ENCODE measurements at places on chromosomes 2 and 18. TPM values are rescaled to one million over a fixed set of nuclear protein-coding genes. Genes with fewer than 3 reads are reported as not detected.
A peak's percentile ranks its signal among the peaks of the same experiment; 100 is the strongest.

CSRNP3 gene
- 0.84 TPM for total RNA-seq

GRCh38 chr2:25383806-25384205, 42.1 kb upstream of the DNMT3A start:
- H3K4me3 ChIP-seq, result no peak overlapping the region
- H3K4me1 ChIP-seq, result peaks cover 8% of the 10 kb centered on the region
- H3K36me3 ChIP-seq, result no peaks in the 10 kb centered on the region
- DNase-seq, result no peak
- H3K27ac ChIP-seq, result no peak overlapping the region
- no peaks in the 10 kb centered on the region for H3K27me3 ChIP-seq

DNA sequence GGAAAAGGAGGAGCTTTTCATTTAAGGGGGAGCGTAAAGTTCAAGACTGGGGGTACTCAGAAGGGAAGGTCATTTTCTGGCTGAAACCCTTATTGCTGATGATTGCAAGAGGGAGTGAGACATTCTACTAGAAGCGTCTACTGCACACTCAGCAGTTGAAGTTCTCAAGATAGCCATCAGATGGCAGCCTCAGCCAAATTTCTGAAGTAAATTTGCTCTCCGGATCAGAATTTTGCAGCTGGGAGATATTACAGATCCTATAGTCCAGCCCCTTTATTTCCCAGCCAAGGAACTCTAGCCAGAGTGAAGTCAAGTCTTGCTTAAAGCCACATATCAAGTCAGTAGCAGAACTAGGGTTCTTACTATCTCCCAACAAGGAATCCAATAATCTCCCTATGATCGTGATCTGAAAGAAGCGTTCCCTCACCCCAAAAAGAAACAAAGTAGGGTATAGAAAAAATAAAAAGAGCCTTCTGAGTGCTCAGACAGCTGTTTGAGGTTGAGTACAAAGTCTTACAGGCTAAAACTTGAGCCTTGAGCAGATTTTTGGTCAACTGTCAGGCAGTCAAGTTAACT, 24.0 kb downstream of the RAX start:
- DNase-seq, result no peak
- no peak overlapping the region for H3K4me3 ChIP-seq
- H3K27ac ChIP-seq, result no peak overlapping the region
- H3K4me1 ChIP-seq, result no peaks in the 10 kb centered on the region
- H3K27me3 ChIP-seq, result peaks cover 52% of the 10 kb centered on the region

- H3K4me3 ChIP-seq, result no peak overlapping the region
- DNase-seq, result no peak
- no peaks in the 10 kb centered on the region for H3K36me3 ChIP-seq
Measured at GRCh38 chr2:219488149-219488843, 10.4 kb upstream of the GMPPA start.

DNA sequence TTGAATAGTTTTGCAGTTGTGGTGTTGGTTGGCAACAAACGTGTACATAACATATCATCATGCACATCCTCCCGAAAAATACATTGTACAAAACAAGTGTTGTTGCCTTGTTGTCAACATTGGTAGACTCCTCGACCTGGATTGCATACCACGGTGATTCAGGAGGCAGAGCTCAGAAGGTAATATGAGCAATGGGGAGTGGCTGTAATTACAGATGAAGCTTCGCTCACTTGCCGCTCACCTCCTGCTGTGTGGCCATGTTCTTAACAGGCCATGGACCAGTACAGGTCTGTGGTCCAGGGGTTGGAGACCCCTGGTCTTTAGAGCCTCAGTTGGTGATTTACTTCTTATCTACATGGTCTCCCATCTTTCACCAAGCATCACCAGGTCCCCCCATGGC, 1423.2 kb upstream of the NXPH2 start:
- H3K4me1 ChIP-seq, result no peaks in the 10 kb centered on the region
- H3K36me3 ChIP-seq, result no peaks in the 10 kb centered on the region
- no peak overlapping the region for H3K4me3 ChIP-seq
- H3K27ac ChIP-seq, result no peak overlapping the region
- H3K27me3 ChIP-seq, result no peaks in the 10 kb centered on the region

DNA sequence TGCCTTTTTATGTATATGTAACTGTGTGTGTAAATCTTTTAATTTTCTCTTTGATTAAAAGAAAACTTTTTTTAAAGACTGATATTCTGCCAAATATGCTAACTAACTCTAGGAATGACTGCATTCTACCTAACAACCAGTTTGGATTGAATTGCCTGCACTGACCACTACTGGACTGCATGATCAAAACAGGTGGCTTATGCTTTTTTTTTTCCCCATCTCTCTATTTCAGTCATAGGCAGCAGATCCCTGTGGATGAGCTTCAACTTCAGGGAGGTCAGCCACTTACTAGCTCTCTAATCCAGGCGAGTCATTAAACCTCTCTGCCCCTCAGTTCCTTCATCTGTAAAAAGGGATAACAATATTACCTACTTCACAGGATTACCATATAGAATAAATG, 138.6 kb upstream of the SERTAD2 start:
- no peak for DNase-seq
- H3K27ac ChIP-seq, result no peak overlapping the region
- no peaks in the 10 kb centered on the region for H3K27me3 ChIP-seq
- H3K4me1 ChIP-seq, result no peaks in the 10 kb centered on the region
- H3K4me3 ChIP-seq, result no peak overlapping the region
- H3K36me3 ChIP-seq, result no peaks in the 10 kb centered on the region

DNA sequence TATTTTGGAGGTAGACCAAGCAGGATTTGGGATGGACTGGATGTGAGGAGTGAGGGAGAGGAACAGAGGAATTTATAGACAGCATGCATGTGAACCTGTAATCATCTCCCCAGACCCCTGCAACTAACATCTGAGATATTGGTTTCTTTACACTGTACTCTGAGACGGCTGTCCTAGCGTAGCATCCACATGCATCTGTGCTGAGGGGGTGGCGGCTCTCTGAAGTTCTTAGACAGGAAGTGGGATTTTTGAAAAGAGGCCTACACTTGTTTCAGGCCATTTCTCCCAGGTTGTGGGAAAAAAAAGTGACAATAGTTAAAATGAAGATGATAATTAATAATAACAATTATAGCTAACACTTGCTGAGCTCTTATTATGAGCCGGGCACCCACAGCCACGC, 150.2 kb upstream of the GATA6 start:
- H3K36me3 ChIP-seq, result no peaks in the 10 kb centered on the region
- no peak overlapping the region for H3K4me3 ChIP-seq
- H3K27ac ChIP-seq, result no peak overlapping the region

MARCHF7 gene
- 97.7 TPM for total RNA-seq

CCDC138 gene
- 10.0 TPM for total RNA-seq

RUFY4 gene
- 2.0 TPM for total RNA-seq

- DNase-seq, result no peak
- H3K36me3 ChIP-seq, result no peaks in the 10 kb centered on the region
- H3K4me1 ChIP-seq, result no peaks in the 10 kb centered on the region
- no peaks in the 10 kb centered on the region for H3K27me3 ChIP-seq
- no peak overlapping the region for H3K4me3 ChIP-seq
Measured at GRCh38 chr2:219107758-219108157, 47.0 kb upstream of the IHH start.

DNA sequence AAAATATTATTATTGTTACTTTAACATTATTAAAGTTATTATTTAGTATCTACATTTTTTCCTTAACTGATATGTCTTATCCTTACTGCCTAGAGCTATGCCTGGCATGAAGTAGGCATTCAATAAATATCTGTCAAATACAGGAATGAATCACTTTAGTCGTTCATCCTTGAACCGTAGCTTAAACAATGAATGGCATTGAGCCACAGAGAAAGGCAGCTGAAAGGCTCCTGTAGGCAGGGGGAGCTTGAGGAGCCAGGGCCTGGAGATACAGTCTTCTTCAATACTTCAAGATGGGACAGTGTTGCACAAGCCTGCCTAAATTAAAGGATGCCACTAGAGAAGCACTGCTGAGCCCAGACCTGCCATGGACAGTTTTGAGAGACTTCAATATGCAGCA, 22.5 kb downstream of the CYRIA start:
- H3K27ac ChIP-seq, result no peak overlapping the region
- peaks cover 8% of the 10 kb centered on the region for H3K36me3 ChIP-seq

DSC1 gene
- not detected for total RNA-seq

DNA sequence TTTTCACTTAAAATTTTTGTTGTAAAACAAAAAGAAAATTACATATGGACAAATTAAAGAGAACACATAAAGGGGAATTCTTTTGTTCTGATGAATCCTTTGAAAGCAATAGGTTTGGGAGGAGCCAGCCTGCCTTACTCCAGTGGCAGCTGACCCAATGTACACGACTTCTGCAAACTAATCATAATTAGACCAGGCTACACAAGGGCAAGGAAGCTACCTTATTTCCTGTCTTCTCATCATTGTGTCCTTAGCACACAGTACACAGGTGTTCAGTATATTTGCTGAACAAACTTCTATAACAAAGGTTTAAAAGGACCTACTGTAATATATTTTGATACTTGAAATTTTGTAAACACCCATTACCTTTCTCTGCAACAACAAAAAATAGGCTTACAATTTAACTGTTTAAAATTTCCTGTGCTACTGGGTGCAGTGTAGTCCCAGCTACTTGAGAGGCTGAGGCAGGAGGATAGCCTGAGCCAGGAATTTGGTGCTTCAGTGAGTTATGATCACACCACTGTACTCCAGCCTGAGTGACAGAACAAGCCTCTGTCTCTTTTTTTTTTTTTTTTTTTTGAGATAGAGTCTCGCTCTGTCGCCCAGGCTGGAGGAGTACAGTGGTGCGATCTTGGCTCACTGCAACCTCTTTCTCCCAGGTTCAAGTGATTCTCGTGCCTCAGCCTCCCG, 18.9 kb downstream of the KCNG3 start:
- no peak overlapping the region for H3K4me3 ChIP-seq
- DNase-seq, result no peak
- H3K36me3 ChIP-seq, result no peaks in the 10 kb centered on the region
- H3K27ac ChIP-seq, result no peak overlapping the region
- H3K27me3 ChIP-seq, result no peaks in the 10 kb centered on the region

GRCh38 chr2:70047451-70047850, 39.8 kb upstream of the PCBP1 start:
- H3K27me3 ChIP-seq, result no peaks in the 10 kb centered on the region
- H3K4me1 ChIP-seq, result peaks cover 9% of the 10 kb centered on the region
- H3K4me3 ChIP-seq, result no peak overlapping the region
- H3K27ac ChIP-seq, result peak overlapping the region; percentile 23
- DNase-seq, result no peak

DNA sequence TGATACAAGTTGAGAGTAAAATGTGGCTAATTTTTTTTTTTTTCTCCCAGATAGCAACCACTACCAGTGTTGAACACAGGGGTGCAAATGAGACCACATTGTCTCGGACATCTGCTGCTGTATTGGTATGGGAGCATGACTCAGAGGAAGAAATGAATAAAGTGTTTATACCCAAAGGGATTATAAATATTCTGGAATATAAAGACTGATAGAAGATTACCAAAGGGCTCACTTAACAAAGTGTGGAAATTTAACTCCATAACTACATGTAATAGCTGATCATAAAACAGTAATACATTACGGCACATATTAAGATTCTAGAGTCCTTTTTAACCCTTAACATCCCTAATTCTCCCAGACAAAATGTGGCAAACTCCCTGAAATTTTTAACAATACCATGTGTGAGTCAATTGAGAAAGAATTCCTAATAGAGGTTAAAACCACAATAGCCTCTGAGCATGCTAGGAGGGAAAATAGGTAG, 1023.0 kb upstream of the ACVR2A start:
- H3K36me3 ChIP-seq, result no peaks in the 10 kb centered on the region
- no peak for DNase-seq
- H3K27me3 ChIP-seq, result no peaks in the 10 kb centered on the region
- no peak overlapping the region for H3K4me3 ChIP-seq
- H3K4me1 ChIP-seq, result no peaks in the 10 kb centered on the region

All from spleen (tissue), 13 donors.